ENCODE measurements at places on chromosomes 5 and 9. TPM values are rescaled to one million over a fixed set of nuclear protein-coding genes. Genes with fewer than 3 reads are reported as not detected.

ZBTB6 gene
- total RNA-seq, result 11.5 TPM

GRCh38 chr5:78615697-78616096, 32.9 kb downstream of the LHFPL2 start:
- DNase-seq, result no peak

GRCh38 chr5:77733130-77733529, 43.0 kb downstream of the TBCA start:
- no peak for DNase-seq

GRCh38 chr9:117434566-117434965, 19.7 kb upstream of the ASTN2 start:
- no peak for DNase-seq

- no peak for DNase-seq
Measured at GRCh38 chr9:28779243-28779642, 1206.0 kb upstream of the C9orf72 start.

DNA sequence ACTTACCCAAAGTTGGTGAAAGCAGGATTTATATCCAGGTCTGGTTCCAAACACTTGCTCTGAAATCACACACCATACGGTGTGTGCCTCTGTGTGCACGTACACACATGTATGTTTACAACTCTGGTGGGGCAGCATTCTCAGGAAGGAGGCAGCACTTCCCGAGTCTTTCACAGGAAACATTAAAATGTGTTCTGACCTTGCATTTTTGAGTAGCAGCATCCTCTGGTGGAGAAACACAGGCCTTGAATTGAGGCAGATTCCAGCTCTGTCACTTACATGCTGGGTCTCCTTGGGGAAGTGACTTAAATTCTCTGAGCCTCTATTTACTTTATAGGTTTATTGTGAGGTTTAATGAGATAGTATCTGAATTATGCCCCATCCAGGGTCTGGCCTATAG, 126.4 kb downstream of the RGS3 start:
- DNase-seq, result no peak

All from omental fat pad (tissue), 4 donors.